ENCODE measurements at places on chromosomes 12 and 14.

DNA sequence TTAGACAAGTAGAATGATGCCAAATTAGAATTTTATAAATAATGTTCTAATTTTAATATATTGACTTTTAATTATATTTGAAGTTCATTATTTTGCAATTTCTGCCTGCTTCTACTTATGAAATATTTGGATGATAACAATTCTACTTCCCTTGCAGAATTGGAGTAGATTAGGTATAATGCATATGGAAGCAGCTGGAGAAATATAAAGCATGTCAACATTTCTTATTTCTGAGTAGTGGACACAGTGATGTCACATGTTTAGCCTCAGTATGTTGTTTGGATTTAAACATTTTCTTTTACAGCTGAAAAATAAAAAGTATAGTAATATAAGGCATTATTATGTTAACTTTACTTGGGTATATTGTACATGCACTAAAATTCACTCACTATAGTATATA lies 344.2 kb upstream of the E2F7 start:
- DNase-seq = no peak

GRCh38 chr14:89014569-89014850 lies 190.1 kb downstream of the TTC8 start:
- no peak for DNase-seq

- DNase-seq = no peak
Measured at GRCh38 chr14:42057111-42057510, 450.4 kb downstream of the LRFN5 start.

DNA sequence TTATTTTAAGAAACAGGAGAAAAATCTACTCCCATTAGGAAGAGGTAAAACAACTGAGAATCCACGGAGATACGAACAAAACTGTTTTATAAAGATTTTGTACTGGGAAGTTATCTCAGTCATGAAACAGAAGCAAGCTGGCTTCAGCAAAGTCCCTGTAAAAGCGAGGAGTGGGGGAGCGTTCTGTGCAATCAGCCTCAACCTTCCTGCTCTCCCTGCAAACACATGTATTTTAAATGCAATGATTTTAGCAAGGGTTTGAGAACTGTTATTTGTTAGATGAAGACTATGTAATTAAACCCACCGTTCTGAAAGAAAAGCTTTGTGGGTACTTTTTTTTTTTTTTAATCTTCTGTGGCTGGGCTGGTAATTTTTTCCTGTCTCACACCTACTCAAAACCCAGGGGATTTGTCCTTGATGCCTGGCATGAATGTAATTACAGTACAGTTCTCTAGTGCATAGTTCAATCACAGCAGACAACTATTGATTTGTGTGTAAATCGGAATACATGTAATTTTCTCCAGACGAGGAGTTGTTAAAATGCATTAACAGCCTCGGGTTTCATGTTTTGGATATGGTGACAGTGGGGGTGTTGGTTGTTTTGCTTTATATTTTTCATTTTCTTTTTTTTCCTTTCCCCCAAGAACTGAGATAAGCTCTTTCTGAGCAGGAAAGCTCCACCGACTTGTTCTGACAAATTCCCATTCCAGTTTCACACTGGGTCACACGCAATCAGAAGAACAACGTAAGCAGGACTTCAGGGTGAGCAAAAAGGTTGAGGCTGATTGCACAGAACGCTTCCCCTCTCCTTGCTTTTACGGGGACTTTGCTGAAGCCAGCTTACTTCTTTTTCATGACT lies 153.6 kb downstream of the PHLDA1 start:
- no peak for DNase-seq

DNA sequence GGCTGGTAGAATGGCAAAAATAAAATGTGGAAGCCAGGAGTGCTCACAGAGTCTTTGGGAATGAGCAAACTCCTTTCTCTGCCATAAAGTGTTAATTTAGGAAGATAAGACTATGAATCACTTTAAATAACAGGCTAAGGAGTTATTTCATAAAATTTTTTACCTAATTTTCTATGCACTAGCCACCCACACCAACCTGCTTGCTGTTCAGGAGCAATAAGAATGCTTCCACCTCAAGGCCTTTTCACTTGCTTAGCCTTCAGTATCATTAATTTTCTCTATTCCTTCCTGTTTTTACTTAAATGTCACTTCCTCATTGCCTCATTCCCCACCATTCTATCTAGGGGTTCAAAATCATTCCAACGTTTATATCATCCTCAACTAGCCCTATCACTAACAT lies 326.8 kb downstream of the CCER1 start:
- DNase-seq = no peak

GRCh38 chr12:7870335-7870734 lies 2.4 kb downstream of the SLC2A14 start:
- DNase-seq = no peak

DNA sequence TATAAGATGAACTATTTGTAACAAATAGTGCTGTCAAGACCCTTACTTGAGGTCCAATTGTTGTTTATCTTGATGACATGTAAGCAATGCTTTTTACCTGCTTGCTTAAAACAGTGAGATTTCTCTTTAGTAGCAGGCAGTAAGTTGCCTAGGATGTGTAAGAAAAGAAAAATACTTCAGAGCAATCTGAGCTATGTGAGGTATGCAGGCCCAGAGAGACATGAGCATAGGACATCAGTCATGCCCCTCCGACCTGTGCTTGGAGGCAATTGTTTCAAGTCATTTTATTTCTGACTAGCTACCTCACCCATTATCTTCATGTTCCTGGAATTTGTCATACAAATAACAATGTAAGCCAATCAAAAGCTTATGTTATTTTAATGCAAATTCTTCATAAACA lies 930.6 kb upstream of the FBXO33 start:
- DNase-seq = no peak

- no peak for DNase-seq
Measured at GRCh38 chr14:23043754-23044153, 1.7 kb downstream of the PSMB11 start.

GRCh38 chr12:12190087-12190809 lies 76.6 kb downstream of the LRP6 start:
- no peak for DNase-seq

GRCh38 chr12:113505941-113506340 lies 34.3 kb upstream of the LHX5 start:
- DNase-seq = no peak

Data from activated T-helper 2 cell treated with anti-CD3 and anti-CD28 coated beads, Interferon-gamma antibody, Interleukin-2, Interleukin-4, amounts not matched to agents 10 μg/mL and 5 μg/mL and 100 μg/mL, durations not matched to agents 14 hours and 24 hours and 36 hours (primary cell).